Stimulated activated CD8-positive, alpha-beta memory T cell treated with anti-CD3 and anti-CD28 coated beads, Interleukin-7, amount 100 ng/mL, for 1 hour (primary cell): ENCODE measurements at places on chromosomes 7 and 10.

- peak; percentile 89 for DNase-seq
Measured at GRCh38 chr7:4641667-4642467, 40.2 kb upstream of the FOXK1 start.

DNA sequence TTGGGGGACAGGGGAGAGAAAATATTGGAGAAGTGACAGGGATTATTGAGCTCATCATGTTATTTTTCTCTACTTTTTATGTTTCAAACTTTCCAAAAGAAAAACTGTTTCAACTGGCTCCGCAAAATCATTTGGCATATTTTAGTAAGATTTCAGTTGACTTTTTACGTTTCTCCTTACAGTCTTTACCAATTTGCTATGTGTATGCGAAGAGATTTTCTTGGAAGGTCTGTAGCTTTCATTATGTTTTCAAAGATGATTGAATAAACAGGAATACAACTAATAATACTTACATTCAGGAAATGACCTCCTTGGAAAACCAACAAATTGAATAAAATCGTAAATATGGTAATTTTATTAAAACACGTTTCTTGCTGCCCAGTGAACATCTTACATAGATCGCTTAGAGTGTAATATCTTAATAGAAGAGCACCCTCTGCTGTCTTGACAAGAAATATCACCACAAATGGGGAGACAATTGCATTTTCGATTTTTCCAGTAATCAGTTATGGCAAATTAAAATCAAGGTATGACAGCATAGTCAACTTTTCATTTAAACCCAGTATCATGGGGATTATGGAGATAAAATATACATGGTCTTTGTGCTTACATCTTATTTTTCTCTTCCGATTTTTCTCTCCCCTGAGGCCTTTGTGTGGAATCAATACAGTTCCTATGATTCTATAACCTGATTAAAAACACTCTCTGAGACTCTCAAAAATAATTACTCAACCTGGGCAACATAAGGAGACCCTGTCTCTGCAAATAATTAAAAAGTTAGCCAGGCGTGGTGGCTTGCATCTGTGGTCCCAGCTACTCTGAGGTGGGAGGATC is 43.1 kb downstream of the MBL2 start:
- DNase-seq: no peak

DNA sequence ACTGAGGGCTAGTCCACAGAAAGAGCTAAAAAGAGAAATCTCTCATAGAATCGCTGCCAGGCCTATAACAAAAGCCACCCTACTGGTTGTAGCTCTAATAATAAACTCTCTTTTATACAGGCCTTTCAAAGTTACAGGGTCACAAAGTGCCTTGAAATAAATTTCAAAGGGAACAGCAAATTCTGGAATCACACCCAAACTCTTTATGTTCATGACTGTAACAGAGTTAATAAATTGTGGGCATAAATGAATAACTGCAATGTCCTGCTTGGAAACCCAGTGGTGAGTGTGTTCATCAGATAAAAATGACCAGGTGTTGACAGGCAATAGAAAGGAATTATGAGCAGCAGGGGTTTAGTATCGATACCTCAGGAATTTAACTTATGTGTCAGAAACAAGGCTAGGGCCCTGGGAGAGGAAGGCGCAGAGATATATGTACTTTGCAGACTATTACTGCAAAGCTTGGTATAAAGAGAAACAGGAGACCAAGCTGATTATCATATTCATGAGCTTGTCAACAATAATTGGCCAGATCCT is 9.3 kb downstream of the CDC14C start:
- no peak for DNase-seq

GRCh38 chr10:129140921-129141885 is 325.8 kb upstream of the MGMT start:
- no peak for DNase-seq

- DNase-seq: no peak
Measured at GRCh38 chr10:92486637-92487036, 87.3 kb downstream of the IDE start.

DNA sequence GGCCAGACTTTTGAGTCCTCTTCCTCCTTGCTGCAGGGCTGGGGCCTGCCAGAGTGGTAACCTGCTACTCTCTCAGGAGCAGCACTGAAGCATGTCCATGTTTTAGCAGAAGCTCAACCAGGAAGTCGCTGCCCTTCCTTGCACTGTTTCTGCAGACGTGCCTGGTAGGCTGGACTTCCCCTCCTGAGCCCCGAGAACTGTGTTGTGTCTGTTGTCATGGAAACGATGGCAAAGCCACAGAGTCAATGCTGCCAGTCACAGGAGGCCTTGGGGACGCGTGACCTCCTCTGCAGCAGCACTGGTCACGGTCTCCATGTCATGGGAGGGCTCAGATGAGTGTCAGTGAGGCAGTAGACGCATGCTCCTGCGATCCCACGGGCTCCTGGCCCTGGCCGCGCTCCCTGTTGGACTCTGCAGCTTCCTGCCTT is 145.5 kb downstream of the FANK1 start:
- peak; percentile 58 for DNase-seq

DNA sequence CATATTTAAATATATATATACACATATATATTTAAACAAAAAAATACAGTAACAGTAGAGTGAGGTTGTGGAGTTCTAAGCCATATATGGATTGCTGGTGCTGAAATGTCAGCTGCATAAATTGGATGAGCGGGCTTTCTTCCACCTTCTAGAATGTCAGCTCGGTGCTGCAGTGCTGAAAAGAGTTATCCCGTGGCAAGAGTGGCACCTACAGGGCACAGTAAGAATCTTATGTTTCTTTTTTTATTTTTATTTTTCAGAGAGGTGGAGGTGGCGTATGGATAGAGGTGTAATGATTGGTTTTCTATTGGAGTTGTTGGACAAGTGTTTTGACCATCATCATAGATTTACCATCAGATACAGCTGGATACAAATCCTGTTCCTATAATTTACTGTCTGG is 86.2 kb upstream of the DYNC1I1 start:
- no peak for DNase-seq

DNA sequence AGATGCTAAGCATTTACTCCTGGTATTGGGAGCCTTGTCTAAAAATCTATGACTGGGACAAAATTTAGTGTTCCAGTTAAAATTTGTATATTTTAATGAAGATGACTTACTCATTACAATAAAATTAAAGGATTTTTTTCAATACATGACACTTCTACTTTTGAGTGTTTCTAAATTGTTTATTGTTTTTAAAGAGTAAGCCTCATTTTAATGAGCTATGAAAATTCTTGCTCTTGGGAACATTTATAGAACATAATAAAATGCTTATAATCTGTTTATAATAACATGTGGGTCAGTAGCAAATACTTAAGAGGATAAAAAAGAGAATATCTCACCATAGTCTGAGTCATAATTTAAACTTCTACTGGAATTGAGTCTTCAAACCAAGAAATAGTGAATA is 149.5 kb downstream of the PLCE1 start:
- DNase-seq: no peak

- no peak for DNase-seq
Measured at GRCh38 chr10:21737106-21737505, 203.1 kb downstream of the MLLT10 start.

DNA sequence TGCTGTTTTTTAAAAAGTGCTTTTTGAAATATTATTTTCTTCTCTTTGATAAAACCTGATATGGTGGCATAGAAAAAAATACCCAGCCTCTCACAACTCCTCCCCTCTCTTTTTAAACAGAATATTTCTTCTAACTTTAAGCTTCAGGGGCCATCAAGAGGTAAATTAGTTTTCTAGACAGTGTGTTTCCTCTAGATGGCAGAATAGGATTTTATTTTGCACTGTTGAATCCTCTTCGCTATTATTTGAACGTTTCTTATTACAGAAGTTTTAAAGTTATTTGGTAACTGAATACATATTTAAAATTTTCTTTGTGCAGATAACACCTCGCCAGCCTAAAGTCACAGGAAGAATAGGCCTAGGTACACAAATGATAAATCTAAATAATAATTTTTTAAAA is 30.3 kb downstream of the ARL5B start:
- DNase-seq: no peak
